ENCODE measurements at places on chromosomes 4 and X. TPM values are rescaled to one million over a fixed set of nuclear protein-coding genes. Genes with fewer than 3 reads are reported as not detected.

RIPPLY1 gene
- total RNA-seq = not detected

SLC49A3 gene
- total RNA-seq = 4.3 TPM

NOP14 gene
- 12.5 TPM for total RNA-seq

NIPAL1 gene
- 0.33 TPM for total RNA-seq

STOX2 gene
- 5.0 TPM for total RNA-seq

TLR6 gene
- 1.5 TPM for total RNA-seq

PPP2R2C gene
- 0.49 TPM for total RNA-seq

VSIG1 gene
- not detected for total RNA-seq

CYBB gene
- 28.5 TPM for total RNA-seq

S100P gene
- total RNA-seq = not detected

C4orf36 gene
- total RNA-seq = not detected

DNA sequence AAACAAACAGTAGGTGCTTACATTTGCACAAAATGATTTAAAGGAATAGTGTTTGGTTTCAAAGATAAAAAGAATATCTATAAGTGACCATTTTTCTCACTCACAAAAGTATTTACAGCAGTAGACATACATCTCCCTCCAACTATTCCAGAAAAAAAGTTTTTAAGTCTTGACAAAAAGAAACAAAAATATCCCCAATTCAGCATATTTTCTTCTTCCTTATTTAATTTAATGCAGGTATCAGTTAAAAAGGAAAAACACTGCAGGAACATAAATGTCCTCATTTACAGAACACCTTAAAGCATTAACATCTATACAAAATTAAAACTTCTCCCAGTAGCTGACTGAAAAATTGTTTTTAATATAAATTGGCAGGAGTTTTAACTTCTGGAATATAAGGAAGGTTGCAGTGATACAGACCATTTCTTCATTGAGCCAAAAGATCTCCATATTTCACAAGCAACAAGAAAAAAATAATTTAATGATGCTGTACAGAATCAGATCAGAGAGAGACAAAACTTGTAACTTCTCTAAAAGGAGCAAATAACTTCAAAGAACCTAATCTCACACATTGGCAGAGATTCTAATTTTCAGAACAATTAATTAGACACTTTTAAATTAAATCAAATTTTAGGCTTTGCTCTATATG lies 4.3 kb downstream of the MAB21L2 start:
- no peak for DNase-seq

DNA sequence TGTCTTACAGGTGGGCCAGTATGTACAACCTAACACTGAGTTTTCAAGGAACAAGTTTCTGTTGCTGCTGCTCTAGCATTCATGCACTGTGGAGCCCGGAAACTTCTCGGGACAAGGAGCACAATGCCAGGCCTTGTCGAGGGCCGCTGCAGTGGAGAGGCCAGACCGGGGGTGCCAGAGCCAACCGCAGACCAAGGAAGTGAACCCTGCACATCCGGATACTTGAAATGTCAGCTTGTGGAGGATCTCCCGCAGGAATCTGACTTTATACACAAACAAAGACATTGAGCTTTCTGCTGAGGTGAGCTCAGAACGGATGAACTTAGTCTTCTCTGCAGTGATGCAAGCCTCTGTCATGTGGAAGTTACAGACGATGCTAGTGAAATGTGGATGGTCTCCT lies 99.5 kb downstream of the ZNF827 start:
- no peak for DNase-seq

- no peak for DNase-seq
Measured at GRCh38 chrX:300334-300733, 18.3 kb downstream of the GTPBP6 start.

- no peak for DNase-seq
Measured at GRCh38 chr4:124907881-124908280, 195.3 kb upstream of the ANKRD50 start.

DNA sequence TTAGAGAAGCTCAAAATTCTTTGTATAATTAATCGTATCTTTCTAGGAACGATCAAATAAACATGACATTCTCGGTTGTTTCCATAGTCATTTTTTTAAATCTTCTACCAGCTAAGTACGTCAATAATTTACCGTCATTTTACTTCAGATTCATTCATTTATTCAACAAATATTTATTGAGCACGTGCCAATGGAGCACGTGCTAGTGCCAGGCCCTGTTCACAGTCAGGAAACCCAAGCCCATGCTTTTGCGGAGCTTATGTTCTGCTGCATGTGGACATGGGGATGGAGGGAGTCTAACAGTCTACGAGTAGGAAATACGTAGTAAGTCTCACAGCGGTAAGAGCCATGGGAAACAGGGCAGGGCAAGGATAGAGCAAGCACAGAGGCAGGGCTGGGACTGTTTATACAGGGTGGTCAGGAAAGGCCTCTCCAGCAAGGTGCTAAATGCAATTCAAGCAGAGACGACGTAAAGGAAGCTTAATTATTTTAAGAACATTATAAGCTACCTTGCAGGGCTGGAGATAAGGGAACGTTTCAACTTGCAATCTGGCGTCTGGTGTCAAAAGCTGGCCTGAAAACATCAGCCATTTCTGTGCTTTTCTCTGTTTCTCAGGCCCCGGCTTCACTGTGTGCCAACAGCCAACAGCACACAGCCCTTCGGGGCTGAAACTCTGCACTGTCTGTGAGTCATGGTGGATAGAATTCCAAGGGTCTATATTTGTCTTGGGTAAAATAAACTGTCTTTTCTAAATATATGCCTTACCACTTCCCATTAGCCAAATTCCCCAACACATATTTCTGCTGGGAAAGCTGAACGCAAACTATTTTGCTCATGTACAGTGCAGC lies 517.1 kb upstream of the ZFP42 start:
- DNase-seq = no peak

DNA sequence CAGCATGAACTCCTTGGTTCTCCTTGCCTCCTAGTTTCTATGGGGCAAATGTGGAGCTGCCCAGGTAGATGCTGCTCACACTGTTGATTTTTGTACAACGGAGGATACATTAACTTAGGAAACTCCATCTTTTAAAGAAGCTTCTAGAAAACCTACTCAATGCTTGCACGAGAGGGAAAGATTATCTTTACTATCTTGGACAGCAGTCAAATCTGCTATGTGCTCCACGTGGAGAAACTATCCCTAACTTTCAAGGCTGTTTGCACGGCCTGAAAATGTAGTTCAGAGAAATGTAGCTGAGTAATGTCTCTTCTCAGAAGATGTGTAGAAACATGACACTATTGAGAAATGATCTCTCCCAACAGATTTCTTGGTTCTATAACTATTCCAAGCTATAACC lies 1530.9 kb upstream of the PABPC4L start:
- no peak for DNase-seq

DNA sequence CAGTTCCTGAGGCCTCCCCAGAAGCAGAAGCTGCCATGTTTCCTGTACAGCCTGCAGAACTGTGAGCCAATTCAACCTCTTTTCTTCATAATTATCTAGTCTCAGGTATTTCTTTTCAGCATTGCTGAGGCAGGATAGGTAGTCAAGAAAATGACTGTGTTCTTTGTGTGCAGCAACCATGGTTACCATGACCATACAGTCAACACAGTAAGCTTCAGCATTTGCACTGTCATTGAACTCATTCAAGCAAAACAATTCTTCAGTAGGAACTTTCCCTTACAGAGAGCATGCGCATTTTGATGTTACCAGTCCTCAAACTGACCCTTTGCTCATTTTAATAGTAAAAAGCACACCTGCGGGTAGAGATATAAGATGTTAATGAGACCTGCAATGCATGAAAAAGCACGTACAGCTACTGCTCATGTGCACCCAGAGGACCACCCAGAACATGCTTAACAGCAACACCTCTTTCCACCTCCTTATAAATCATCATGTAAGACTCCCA lies 180.8 kb downstream of the PRKX start:
- DNase-seq = no peak

DNA sequence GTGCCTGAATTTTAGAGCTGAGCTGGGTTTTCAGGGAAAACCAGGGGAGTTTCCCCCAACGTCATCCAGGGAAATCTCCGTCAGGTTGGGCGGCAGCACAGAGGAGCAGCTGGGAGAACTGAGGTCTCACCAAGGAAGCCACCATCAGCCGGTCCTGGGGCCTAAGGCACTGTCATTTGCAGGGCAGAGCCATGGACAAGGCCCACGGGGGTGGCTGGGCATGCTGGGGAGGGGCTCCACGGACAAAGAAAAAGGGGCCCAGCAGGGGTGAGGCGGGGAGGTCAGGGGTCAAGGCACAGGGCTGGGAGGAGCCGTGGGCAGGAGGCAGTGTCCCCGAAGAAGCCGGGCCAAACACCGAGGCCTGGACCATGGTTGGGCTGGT lies 109.8 kb downstream of the HMX1 start:
- DNase-seq = peak; percentile 61

GRCh38 chr4:6956087-6956433 lies 46.4 kb downstream of the TBC1D14 start:
- no peak for DNase-seq

DNA sequence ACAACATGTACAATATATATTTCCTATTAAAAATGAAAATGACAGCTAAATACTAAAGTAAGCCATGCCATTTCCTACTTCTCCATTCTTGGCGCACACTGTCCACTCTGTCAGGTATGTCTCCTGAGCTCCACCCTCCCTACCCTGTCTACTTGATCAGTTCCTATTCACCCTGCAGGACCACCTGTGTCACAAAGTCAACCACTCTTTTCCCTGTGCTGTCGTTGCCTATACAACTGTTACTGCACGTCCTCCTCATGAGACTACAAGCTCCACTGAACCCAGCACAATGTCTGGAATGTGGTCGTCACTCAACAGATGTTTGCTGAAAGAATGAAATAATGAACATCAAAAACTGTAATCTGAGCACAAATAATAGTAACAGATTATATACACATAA lies 54.9 kb downstream of the SLC9A7 start:
- DNase-seq = no peak

- DNase-seq = no peak
Measured at GRCh38 chr4:20248155-20248558, 3.5 kb upstream of the SLIT2 start.

DNA sequence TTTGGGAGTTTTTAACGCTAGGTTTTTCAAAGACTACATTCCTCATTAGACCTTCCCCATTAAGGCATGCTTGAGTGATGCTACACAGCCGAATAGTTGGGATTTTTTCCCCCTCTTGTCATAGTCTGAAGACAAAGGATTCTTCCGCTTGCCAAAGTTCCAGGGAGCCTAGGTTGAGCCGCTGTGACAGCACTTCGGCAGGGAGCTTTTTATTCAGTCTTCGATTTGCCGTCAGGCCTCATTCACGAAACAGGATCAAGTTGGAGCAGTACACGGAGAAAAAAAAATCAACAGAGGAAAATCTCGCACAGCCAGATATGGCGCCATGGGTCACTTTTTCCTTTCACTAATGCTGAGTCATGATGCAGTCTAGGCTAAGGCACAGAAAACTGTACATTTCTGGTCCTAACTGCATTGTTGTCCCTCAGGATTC lies 24.3 kb downstream of the SHROOM3 start:
- no peak for DNase-seq

GRCh38 chr4:87962398-87963146 lies 12.9 kb upstream of the SPP1 start:
- no peak for DNase-seq

DNA sequence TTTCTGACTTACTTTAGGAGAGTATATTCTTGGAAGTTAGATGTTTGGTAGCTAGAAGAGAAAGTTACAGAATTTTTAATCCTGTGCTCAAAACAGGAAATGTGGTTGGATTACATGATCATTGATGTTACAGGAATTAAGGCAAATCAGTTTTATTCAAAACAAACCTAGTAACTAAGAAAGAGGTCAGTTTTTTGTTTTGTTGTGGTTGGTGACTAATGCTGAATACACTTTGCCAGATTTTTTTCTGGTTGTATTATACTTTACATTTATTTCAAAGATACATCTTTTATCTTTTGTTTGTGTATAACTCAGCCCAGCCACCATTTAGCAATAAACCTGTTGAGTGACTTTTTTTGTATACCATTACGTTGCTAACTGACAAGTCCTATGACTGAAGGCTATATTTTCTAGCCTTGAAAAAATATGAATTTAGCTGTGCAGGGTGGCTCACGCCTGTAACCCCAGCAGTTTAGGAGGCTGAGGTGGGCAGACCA lies 116.7 kb downstream of the KLHL8 start:
- no peak for DNase-seq

GRCh38 chr4:845233-845835 lies 19.4 kb upstream of the CPLX1 start:
- DNase-seq = no peak

DNA sequence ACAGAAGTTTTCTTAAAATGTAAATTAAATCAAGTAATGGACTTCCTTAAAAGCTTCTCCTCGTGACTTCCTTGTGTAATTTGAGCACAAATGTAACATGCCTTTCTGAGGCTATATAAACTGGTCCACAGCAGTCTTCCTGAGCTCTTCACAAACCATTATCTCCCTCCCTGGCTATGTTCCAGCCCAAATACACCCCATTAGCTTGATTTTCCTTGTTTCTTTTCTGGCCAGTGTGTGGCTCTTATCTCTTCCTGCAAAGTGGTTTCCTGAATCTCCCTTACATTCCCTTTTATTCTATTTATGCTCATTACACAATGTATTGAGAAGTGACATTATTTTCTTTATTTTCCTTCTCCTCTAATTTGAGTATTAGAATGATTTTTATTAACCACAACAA lies 1085.3 kb upstream of the PCDH10 start:
- DNase-seq = no peak

DNA sequence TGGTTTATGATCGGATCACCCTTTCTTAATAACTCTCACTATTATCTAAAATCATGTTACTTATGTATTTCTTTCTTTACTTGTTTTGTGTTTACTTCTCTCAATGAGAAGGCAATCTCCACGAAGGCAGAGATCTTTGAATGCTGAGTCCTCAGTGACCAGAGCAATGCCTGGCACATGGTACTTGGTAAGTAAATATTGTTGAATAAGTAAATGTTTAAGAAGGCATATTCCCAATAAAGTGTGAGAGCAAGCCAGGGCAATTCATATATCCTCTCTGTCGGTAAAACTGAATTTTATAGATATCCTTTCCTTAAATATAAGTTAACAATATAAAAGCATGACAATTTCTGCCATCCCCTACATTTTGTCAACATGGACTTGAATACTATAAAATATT lies 94.4 kb downstream of the UGT8 start:
- no peak for DNase-seq

- no peak for DNase-seq
Measured at GRCh38 chr4:154018659-154019058, 229.8 kb upstream of the SFRP2 start.

- no peak for DNase-seq
Measured at GRCh38 chr4:24770032-24770584, 25.3 kb upstream of the SOD3 start.

- DNase-seq = no peak
Measured at GRCh38 chr4:181301735-181302710, 941.2 kb upstream of the TENM3 start.

DNA sequence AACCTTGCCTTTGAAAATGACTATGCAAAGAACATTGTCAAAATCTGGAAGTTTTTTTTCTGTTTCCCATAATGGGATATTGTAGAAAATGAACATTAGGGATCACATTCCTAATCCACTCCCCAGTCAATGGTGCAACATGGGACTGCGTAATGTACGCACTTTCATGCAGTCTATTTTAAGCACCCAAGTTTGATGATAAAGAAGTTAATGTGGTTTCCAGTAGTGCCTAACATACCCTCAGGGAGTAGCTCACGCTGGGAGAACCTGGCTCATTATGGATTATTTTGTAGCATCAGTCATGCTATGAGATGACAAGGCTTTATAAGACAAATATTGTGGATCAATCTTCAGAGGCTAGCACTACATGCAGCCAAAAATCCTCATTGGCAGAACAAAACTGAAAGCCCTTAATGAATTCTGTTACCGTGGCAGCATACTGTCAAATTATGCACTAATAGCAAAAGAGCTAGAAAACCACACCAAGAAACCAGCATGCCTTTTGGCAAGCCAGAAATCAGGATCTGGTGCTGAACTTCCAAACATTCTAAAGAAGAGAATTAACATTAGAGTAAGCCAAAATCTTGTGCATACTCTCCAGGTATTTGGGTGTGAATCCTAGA lies 1392.8 kb upstream of the TENM3 start:
- no peak for DNase-seq

All from sigmoid colon (tissue), 7 donors.